ENCODE measurements at places on chromosomes 11 and 22. TPM values are rescaled to one million over a fixed set of nuclear protein-coding genes. Genes with fewer than 3 reads are reported as not detected.

- no peak for DNase-seq
These were observed 61.4 kb upstream of the PTPRJ start for GRCh38 chr11:47918882-47919495.

Gene MFRP
- total RNA-seq = 0.10 TPM

Gene TREH
- total RNA-seq = not detected

- no peak for DNase-seq
These were observed 126.2 kb downstream of the ATG16L2 start for GRCh38 chr11:72940417-72940816.

Gene MAP6
- 1.9 TPM for total RNA-seq

DNA sequence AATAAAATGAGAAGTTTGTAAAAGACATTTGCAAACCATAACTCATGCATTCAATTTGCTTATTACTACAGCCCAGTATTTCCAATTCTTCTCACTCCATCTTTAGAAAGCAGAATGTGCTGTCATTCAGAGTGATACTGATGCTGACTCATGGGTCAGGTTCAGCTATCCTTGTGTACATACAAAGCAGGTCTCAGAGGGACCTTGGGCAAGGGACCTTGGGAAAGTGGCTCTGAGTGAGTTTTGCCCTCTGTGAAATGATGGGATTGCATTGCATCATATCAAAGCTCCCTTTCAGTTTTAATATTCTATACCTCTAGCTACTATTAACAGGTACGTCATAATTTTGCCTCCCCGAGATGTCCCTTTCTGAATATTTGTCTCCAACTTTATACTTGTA lies 848.7 kb downstream of the OPCML start:
- DNase-seq = no peak

Gene C11orf21
- 2.0 TPM for total RNA-seq

GRCh38 chr11:80846979-80847378 lies 1406.1 kb upstream of the TENM4 start:
- DNase-seq = no peak

DNA sequence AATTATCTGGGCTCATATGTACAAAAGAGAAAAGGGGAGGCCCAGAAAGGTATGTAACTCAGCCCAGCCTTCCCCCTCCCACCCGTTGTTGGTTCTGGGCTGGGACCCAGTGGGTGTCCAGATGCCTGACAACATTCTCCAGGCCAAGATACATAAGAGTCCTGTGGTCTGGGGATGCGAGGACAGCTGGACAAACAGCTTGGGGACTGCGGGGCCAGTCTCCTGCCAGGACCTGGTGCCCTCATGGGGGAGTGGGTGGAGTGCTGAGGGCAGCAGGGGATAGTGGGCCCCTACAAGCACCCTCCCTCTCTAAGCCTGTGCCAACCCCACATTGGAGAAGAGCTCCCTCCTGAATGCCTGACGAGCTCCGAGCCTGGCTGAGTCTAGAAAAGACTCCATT lies 3.5 kb upstream of the SLC22A6 start:
- DNase-seq = no peak

- peak; percentile 50 for DNase-seq
These were observed 35.5 kb downstream of the PIWIL4 start for GRCh38 chr11:94602430-94603372.

GRCh38 chr22:27495325-27495724 lies 306.2 kb downstream of the MN1 start:
- DNase-seq = no peak

GRCh38 chr11:12832480-12833224 lies 158.4 kb downstream of the TEAD1 start:
- no peak for DNase-seq

Gene TMA7B
- 0.30 TPM for total RNA-seq

DNA sequence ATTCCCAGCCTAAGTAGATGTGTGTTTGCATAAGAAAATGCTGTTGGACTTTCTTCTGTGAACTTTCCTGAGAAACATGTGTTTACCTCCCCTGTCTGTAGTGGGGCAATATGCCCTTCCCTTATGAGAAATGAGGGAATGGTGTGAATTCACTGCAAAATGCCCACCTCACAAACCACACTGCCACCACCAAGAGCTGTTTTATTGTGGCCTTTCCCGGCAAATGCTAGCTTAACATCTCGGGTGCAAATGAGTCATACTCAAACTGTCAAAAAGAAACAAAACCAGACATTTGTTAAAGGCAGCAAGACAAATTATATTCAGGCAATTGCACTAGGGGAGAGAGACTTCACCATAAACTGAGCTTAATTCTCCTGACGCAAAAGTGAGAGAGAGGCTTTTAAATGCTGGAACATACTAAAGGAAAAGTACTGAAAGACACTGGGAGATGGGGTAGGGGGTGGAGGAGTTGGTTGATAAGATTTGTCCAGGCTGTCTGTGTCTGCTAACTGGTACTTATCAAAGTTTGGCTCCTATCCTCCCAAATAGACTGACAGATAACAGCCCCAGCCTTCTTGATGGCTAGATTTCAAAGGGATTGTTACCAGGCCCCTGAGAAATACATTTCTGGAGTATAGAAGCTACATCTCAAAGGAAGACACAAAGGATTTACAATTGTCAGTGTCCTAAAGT lies 70.9 kb upstream of the OR5AK2 start:
- DNase-seq = no peak

Gene RIMBP3B
- 0.10 TPM for total RNA-seq

GRCh38 chr11:118109231-118109630 lies 22.5 kb upstream of the SMIM35 start:
- DNase-seq = no peak

DNA sequence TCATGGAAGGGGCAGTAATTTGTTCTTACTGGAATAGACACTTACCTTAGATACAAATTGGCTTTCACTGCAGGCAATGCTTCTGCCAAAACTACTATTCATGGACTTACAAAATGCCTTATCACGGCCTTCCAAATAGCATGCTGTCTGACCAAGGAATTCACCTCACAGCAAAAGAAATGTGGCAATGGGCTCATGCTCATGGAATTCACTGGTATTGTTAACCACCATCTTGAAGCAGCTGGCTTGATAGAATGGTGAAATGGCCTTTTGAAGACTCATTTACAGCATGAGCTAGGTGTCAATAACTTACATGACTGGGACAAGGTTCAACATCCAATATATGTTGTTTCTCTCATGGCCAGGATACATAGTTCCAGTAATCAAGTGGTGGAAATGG lies 21.9 kb downstream of the OR5B21 start:
- DNase-seq = no peak

Gene SMIM38
- 0.69 TPM for total RNA-seq

All from skin of body (tissue), 3 donors.